NCI-H187 (cell line): ENCODE measurements at places on chromosomes 5 and 9.
A peak's percentile ranks its signal among the peaks of the same experiment; 100 is the strongest.

DNA sequence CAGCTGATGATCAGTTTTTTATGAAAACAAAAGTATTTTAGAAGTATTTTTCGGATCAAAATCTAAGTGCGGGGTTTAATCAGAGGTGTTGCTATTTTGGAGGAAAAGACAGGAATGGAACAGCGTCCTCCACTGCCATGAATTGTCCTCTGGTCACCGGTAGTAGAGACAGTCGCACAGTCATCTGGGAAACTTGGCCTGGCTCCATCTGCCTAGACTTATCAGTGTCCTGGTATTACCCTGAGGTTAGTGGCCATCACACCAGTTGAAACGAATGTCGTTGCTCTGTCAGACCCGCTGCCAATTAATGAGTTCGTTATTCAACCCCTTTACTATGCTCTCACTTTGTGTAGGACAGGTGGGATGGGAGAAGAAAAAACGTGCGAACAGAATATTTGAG lies 8.2 kb downstream of the TLX3 start:
- DNase-seq: no peak

DNA sequence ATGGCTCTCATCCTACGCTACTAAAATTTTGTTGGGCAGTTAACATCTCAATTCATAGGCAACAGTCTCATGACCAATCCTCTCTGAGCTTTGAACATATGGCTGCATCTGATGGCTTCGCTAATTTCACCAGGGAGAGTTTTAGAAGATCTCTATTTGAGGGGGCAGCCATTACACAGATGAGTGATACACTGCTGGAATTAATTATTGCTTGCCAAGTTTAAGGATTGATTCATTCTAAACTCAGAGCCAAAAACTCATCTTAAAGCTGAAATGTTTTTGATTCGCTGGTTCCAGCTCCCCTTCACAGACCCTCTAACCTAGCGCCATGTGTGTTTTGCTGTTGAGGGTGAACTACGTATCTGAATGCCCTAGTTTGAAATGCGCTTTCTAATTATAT lies 519.9 kb upstream of the WWC1 start:
- DNase-seq: no peak

DNA sequence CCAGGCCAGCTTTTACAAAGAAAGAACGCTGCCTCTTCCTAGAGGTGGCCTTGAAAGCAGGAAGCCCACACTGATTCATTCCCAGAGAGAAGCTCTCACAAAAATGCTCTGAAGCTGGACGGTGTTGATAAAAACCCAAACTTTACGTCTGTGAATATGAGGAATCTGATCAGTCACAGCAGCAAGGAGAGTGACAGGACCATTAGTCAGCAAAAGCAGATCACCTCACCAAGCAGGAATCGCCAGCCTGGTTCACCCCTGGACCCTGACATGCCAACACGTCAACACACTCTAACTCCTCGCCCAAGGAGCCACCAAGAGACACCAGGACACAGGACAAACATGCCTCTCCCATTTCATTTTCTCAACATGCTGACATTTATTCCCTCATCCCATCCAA lies 70.6 kb upstream of the ZNF622 start:
- DNase-seq: no peak

- no peak for DNase-seq
Measured at GRCh38 chr9:79641070-79641469, 69.3 kb downstream of the TLE4 start.

GRCh38 chr5:139745800-139746690 lies 49.6 kb upstream of the PSD2 start:
- DNase-seq: no peak

GRCh38 chr9:121365564-121365963 lies 4.5 kb downstream of the STOM start:
- DNase-seq: no peak

GRCh38 chr5:153350175-153350883 lies 140.1 kb upstream of the GRIA1 start:
- no peak for DNase-seq

- no peak for DNase-seq
Measured at GRCh38 chr5:89520771-89521170, 637.8 kb upstream of the MEF2C start.

GRCh38 chr9:34957492-34958410 lies at the start of gene PHF24:
PHF24 (plus strand) TSS chr9:34958285; CDS start chr9:34971299, 13,014 bp downstream.
- no peak for DNase-seq

DNA sequence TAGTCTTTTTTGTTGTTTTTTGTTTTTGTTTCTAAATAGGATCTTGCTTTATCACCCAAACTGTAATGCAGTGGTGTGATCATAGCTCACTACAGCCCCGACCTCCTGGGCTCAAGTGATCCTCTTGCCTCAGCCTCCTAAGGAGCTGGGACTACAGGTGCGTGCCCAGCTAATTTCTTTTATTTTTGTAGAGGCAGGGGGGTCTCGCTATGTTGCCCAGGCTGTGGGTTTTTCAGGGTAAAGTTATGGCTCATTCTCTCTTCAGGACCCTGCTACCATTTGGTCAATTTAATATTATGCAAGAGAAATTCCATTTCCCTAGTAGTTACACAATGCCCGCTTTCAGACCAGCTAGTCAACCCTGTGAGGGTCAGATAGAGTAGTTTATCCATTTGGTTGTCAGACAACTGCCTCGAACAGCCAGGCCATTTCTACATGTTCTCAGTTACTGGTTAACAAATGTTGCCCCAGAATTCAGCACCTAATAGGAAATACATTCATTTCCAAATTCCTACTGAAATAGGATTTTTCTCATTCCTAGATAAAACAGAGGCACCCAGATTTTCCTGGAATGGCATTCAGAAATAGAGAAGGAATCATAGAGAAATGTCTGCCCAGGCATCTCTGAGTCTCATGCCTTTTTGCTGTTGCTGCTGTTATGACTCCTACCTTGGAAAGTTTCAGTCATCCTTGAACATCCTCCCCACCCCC lies 6.4 kb upstream of the GLIS3 start:
- no peak for DNase-seq

DNA sequence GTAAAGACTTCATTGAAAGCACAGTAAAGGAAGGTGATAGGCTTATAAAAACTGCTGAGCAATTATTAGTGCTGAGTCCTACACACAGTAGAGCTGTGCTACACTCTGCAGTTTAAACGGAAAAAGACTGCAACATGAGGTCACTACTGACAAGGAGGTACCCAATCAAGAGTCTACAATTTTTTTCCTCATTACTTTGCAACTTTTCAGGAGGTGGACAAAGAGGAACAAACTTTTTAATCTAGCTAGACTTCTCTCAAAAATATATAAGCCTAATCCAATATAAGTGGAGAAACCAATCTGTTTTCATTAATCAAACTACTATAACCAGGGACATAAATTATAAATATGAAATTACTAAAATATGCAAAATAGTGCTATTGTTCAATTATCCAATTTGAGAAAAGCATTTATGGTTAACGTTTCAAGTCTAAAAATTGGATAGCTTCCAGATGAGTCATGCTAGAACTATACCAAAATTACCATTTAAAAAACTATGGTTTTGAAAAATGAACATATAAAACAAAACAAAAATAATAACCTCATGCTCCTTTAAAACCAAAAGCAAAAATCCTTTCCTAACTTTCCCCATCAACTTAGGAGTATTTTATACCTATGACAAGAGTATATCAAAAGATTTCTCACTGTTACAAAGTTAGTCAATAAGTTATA lies 37.7 kb downstream of the FAM13B start:
- no peak for DNase-seq

- no peak for DNase-seq
Measured at GRCh38 chr9:84686068-84686467, 16.5 kb downstream of the NTRK2 start.

DNA sequence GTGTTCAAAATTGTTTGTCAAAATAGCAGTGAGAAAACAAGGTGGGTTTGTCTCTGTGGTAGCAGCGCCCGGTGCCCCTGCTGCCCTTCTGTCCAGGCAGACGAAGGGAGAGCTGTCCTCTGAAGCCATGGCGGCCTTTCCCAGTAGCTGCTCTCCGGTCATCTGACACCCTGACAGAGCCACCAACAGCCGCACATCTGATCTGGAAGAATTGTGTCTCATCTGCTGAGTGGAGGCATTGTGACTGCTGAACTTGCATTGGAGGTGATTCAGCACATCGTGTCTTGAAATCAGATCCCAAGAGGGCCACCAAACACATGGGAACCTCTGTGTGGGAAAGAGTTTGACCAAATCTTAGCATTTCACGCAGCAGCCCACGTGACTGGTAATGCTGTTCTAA lies 337.6 kb upstream of the IRX1 start:
- no peak for DNase-seq

GRCh38 chr9:94693485-94694204 lies 32.9 kb upstream of the AOPEP start:
- DNase-seq: no peak

DNA sequence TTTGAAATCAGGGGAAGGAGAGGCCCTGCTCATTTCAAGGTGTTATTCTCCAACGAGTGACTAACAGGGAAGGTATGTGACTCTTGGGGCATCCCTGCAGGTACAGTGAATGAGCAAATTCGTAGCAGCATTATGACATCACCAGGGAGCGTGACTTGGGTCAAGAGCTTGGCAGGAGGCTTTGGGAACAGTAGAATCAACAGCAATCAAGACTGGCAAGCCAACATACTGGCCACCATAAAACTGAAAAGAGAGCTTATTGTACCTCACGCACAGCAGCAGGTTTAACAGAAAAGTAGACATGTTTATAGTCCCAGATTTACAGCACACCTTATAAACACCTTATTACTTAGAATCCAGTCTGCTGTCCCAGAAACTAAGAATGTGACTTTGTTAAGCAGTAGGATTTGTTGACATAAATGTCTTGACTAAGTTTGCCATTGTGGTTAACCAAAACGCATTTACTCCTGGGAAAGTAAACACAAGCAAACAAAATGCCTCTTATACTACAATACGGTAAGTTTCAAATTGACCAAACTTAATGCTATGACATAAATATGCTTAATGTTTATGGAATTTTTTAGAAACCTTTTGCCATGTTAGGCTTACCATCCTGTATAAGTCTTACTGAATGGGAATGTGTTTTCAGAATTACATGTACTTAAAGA lies 297.8 kb downstream of the NPR3 start:
- no peak for DNase-seq

DNA sequence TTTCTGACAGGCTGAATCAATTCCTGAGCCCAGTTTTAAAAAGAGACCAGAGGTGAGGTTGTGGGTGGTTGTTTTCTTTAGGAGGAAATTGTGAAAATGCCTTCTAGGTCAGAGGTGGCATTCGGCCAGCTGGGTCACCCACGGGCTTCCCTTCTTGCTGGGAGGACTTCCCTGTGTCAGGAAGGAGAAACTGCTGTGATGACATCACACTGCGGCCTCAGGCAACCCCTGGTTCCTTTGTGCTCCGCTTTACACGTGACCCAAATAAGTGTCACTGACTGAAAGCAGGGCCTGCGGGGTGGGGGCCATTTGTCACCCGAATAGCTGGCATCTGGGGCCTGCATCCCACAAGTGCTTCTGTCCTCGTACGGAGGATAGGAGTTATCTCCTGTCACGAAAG lies 39.7 kb downstream of the FABP6 start:
- DNase-seq: no peak

- DNase-seq: no peak
Measured at GRCh38 chr5:86617309-86617755, 409 bp upstream of the COX7C start.

DNA sequence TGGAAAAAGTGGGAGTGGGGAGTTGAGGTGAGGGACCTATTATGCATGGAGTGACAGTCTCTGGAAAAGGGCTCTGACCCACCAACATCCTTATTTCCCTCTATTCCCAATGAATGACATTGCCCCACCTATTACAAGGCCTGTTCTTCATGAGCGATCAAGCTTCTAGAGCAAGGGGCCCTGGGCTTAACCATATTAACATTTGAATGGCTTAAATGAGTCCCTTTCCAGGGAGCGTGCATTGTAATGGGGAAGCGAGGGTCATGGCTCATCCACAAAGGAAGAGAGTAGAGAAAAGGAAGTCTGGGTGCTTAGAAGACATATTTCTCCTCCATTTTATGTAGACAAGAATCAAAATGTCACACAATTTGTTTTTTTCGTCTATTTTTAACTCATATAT lies 255.5 kb downstream of the CAAP1 start:
- DNase-seq: no peak

- peak; percentile 40 for DNase-seq
Measured at GRCh38 chr5:4868140-4868735, 271.9 kb upstream of the ADAMTS16 start.

- no peak for DNase-seq
Measured at GRCh38 chr5:125399885-125400284, 653.4 kb upstream of the ZNF608 start.
